NCI-H2081 treated with DMSO at 0.1 percent for 48 hours (cell line): ENCODE measurements at places on chromosomes 16 and 17.
A peak's percentile ranks its signal among the peaks of the same experiment; 100 is the strongest.

GRCh38 chr17:58172369-58173071 is 5.7 kb downstream of the OR4D2 start:
- peak; percentile 54 for DNase-seq

- DNase-seq, result no peak
Observed at GRCh38 chr17:35291802-35292201, 48.9 kb downstream of the SLFN5 start.

DNA sequence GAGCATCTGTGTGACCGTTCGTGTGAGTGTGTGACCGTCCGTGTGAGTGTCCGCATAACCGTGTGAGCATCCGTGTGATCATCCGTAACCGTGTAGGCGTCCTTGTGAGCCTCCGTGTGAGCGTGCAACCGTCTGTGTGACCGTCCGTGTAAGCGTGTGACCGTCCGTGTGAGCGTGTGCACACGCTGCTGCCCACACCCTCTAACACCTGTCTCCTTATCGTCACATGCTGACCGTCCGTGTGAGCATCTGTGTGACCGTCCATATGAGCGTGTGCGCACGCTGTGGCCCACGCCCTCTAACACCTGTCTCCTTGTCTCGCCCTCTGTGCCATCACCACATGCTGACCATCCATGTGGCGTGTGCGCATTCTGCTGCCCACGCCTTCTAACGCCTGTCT is 31.1 kb downstream of the NME3 start:
- DNase-seq, result no peak

- no peak for DNase-seq
Observed at GRCh38 chr17:82314012-82314726, 3.2 kb downstream of the CD7 start.

- DNase-seq, result no peak
Observed at GRCh38 chr16:67526149-67526791, 2.4 kb upstream of the RIPOR1 start.

- no peak for DNase-seq
Observed at GRCh38 chr16:65658349-65658748, 536.5 kb upstream of the CDH11 start.

GRCh38 chr16:56241596-56241995 is 50.3 kb downstream of the GNAO1 start:
- DNase-seq, result no peak

- no peak for DNase-seq
Observed at GRCh38 chr16:19896951-19897350, 12.3 kb upstream of the GPRC5B start.

GRCh38 chr16:83791916-83792315 is 15.9 kb upstream of the HSBP1 start:
- no peak for DNase-seq

GRCh38 chr16:85944572-85945423 is 45.8 kb downstream of the IRF8 start:
- DNase-seq, result no peak

DNA sequence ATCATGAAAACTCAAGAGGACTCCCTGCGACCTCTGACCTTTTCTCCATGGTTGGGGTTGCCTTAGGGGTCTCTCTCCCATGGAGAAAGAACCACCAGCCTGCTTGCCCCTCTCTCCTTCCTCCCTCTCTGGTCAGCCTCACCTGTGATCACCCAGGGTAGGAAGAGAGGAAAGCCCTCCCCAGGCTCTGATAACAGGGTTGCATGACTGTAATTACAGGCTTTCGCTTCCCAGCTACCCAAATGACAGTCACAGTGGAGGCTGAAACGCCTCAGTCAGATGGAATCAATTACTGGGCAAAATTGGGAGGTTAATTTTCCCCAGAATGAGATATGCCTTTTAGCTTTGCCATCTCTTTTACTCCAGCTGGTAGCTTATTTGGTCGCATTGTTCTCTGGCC is 265.8 kb upstream of the SOX9 start:
- peak; percentile 88 for DNase-seq

DNA sequence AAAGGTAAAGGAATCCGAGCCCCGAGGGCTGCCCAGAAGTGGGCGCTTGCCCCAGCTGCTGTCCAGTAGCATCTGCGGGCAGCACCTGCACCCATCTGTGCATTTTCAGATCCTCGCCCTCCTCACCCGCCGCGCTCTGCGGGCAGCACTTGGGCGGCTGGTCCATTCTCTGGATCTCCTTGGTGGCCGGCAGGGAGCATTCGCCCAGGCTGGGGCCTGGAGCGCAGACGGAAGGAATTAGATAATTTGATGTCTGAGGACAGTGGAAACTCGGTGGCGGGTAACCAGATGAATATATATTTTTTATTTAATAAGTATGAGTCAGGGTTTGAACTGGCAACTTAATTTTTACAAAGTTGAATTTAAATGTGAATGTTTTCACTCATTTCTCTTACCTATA is 88.5 kb downstream of the NPIPB11 start:
- no peak for DNase-seq

GRCh38 chr17:75114552-75115314 is 5.0 kb downstream of the ARMC7 start:
- DNase-seq, result no peak

GRCh38 chr17:65093930-65094329 is 37.4 kb upstream of the GNA13 start:
- DNase-seq, result no peak

DNA sequence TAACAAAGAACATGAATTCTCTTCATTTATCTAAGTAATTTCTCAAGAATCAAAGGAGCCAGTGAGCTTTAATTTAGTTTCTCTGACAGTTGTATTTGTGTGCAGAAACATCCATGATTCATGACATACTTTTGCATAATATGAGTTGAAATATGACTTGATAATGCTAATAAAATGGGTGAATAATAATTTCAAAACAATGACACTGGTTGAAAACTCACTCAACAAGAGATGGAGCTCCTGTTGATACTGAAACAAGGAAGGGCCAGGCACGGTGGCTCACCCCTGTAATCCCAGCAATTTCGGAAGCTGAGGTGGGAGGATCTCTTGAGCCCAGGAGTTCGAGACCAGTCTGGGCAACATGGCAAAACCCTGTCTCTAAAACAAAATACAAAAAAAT is 147.0 kb downstream of the MAP2K6 start:
- no peak for DNase-seq

GRCh38 chr16:4336701-4337539 is 14.2 kb downstream of the PAM16 start:
- DNase-seq, result no peak

DNA sequence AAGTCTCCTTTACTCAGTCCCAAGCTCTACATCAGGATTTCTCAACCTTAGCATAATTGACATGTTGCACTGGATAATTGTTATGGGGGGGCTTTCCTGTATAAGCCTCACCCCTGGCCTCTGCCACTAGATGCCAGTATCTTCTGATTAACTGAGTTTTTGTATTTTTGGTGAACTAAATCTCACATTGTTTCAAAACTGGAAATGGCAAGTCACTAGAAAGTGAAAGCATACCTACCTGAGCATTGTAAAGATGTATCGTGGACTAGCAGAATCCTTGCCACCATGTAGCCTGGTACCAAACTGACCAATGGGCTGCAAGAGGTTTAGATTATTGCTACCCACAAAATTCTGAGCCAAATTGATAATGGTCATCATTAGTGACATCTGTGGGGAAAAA is 15.0 kb downstream of the TOP2A start:
- no peak for DNase-seq

- DNase-seq, result peak; percentile 12
Observed at GRCh38 chr16:56792967-56793366, 63.0 kb downstream of the NUP93 start.

- no peak for DNase-seq
Observed at GRCh38 chr16:89365044-89365467, 125.3 kb downstream of the ANKRD11 start.

DNA sequence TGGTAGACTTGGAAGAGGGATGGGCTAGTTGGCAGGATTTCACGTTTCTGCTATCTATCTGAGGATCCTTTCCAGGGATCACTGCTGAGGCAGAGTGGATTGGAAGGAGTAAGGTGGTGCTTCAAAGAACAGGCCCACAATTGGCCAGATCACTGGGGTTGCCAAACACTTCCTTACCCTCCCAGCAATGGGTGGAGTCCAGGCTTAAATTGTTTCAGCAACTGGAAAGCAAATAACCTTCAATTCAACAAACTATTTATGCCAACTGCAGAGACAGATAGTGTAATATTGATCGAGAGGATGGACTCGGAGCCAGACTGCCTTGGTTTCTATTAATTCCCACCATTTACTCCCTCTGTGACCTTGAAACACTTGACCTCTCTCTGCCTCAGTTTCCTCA is 2.1 kb downstream of the ARRB2 start:
- no peak for DNase-seq

DNA sequence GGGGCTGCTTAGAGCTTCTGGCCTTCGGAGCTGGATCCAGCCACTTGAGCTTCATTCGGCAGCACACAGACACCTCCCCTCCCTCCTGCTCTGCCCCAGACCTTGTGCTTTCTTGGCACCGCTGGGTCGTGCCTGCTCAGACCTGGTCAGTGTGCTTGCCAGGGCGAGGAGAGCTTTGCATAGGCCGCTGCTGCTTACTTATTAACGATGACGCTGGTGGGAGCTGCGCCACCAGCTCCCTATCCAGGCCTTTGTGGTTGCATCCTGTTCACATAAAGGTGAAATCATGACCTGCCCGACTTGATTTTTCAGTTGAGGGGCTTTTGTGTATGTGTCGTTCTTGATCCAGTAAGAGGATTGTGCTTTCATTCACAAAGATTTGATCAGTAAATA is 101.1 kb downstream of the MSI2 start:
- DNase-seq, result no peak

- no peak for DNase-seq
Observed at GRCh38 chr17:65556014-65556909, 5.2 kb downstream of the AXIN2 start.

GRCh38 chr16:66258916-66259845 is 107.3 kb upstream of the CDH5 start:
- no peak for DNase-seq

DNA sequence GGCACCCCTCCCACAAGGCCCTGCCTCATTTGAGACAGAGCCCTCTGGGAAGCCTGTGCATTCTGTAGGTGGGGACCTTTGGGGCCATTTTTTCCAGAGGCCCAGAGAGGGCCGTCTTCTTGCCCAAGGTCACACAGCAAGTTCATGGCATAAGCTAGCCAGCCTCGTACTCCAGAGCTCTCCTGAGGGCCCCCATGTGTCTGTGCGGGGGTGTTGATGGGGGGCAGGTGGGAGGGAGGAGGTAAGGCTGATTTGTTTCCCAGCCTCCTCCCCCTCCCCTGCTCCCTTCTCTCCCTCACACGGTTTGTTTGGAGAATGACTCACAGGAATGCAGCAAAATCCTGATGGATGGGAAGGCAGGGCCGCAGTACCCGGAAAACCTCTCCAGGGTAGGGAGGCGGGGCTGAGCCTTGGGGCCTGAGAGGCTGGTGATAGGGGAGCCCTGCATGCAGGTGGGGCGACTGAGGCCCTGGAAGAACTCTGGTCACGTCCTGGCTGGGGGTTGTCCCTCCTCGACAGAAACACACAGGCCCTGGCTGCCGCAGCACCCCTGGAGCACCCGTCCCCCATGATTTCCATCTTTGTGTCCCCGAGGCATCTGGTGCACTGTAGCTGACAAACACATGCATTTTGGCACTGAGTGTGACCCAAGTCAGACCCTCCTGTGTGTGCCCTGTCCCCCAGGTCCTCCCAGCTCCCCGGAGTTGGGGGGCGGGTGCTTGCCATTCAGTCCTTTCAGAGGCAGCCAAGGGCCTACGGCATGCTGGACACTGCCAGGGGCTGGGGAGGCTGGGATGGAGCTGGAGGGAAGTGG is 29.7 kb downstream of the RAI1 start:
- no peak for DNase-seq

DNA sequence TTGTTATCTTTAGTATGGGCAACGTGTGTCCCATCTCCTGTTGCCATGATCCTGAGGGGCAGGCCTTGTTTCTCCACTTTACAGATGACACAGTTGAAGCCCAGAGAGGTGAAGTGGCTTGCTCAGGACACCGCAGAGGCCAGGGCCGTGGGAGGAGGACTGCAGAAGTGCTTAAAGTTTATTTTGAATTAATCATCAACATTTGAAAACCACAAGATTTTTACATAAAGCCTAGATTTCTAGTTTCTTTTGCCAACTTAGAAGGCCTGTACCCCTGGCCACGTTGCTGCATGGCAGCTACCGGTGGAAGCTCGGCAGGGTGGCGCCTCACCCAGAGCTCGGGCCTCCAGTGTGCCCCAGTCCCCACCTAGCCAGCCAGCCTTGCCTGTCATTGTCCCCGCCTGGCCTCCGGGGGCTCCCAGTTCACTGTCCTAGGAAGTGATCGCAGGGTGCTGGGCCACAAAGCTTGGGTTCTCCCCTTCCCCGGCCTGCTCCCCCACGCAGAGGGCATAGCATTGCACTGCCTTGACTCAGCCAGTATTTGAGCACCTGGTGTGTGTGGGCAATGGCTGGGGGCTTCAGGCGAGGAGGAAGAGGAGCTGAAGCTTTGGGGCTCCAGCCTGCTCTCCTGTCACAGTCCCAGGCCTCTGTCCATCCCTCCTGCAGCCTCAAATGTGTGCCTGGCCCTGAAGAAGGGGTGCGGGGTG is 14.8 kb upstream of the ADCY7 start:
- DNase-seq, result no peak

GRCh38 chr16:52650318-52650717 is 103.4 kb upstream of the TOX3 start:
- no peak for DNase-seq

DNA sequence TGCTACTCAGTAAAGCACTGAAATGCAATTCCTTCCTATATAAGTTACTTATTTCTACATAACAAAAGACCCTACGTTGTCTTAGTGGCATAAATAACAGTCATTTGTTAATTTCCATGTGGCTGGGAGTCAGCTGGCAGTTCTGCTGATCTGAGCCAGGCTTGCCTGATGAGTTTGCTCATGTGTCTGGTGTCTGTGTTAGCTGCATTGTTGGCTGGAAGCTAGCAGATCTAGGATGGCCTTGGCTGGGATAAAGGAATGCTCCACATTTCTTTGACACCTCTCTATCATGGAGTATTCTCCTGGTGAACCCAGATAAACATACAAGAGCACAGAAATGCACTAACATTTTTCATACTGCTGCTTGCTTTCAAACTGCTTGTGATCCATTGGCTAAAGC is 264.4 kb upstream of the MON1B start:
- no peak for DNase-seq

DNA sequence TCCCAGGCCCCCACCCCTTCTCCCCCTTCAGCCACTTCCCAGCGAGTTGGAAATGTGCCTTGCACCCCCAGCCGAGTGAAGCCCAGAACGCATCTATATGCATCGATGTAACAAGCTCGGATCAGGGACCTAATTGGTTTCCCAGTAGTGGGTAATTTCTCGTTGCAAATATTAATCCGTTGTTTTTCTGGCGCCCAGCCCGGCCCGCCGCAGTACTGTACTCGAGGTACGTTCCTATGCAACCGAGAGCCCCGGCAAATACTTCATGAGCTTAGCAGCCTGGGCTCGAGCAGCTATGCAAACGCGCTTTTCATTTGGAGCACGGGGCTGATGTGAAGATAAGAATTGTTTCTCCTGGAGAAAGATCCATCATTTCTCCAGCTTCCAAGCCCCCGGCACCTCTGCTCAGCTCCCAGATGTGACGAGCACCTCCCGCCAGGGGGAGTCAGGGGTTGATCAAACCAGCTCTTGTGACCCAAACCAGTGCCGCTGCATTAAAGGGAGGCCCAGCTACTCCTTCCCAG is 229.8 kb downstream of the KATNIP start:
- no peak for DNase-seq

GRCh38 chr17:66464921-66465320 is 162.5 kb downstream of the PRKCA start:
- DNase-seq, result no peak

GRCh38 chr17:60139438-60140285 is 10.1 kb upstream of the CA4 start:
- DNase-seq, result no peak

- no peak for DNase-seq
Observed at GRCh38 chr17:16272111-16272840, 55.3 kb downstream of the PIGL start.

- DNase-seq, result no peak
Observed at GRCh38 chr17:41563607-41564170, 8.2 kb downstream of the KRT9 start.
